Daoy (cell line): ENCODE measurements at places on chromosomes 16 and 17.

DNA sequence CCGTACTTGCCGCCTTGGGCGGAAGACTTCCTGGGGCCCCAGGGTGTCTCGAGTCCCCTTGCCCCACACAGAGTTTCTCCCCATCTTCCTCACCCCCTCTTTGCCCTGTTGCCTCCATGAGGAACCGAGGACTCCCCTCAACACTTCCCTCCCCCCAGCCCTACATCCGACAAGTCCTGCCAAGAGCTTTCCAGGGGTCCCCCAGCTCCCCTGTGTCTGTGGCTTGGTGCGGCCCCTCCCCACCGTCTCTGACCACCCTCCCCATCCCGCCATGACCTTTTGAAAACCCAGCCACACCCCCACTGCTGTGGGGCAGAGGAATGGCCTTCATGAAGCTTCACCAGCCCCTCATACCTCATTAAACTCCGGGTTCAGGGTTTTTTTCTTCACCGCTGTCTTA, 11.4 kb downstream of the SCGB1C2 start:
- no peak for DNase-seq

- no peak for DNase-seq
Measured at GRCh38 chr16:89354325-89354724, 136.0 kb downstream of the ANKRD11 start.

GRCh38 chr17:75237100-75238014, 24.0 kb downstream of the GGA3 start:
- DNase-seq, result no peak

DNA sequence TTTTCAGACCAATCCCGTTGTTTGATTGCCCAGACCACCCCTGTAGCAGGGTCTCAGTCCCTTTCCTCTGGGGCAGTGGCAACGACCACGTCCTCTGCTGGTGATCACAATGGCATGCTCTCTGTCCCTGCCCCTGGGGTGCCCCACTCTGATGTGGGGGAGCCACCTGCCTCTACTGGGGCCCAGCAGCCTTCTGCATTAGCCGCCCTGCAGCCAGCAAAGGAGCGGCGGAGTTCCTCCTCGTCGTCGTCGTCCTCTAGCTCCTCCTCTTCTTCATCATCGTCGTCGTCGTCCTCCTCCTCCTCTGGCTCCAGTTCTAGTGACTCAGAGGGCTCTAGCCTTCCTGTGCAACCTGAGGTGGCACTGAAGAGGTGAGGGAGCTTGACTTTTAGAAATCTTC, 9.2 kb downstream of the ELOB start:
- DNase-seq, result no peak

DNA sequence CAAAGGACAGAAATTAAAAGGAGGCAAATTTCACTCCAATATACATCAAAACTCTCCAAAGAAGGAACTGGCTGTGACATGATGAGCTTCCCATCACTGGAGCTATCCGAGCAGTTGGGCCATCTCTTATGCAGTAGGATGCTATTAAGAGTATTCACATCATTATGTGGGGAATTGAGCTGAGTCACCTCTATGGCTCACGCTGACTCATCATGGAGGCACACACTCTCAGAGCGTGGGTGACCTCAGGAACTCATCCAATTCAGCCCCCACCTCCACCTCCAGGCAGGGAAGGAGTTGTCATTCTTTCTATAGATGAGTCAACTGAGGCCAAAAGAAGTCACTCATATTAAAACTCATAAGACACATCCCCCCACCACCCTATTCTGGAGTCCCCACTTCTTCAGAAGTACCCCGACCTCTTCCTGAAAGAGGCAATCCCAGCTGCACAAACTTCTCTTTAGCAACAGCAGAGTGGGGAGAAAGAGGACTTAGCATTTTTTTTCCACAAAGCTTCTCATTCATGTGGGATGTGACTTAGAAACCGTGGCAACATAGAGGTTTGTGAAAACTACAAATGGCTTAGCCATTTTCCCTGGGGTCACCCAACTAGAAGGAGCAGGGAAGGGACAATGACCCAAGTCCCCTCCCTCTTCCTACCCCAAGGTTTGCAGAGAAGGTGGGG, 32.5 kb downstream of the ABCC12 start:
- peak; percentile 97 for DNase-seq
